ENCODE measurements at places on chromosomes 16 and 17.

DNA sequence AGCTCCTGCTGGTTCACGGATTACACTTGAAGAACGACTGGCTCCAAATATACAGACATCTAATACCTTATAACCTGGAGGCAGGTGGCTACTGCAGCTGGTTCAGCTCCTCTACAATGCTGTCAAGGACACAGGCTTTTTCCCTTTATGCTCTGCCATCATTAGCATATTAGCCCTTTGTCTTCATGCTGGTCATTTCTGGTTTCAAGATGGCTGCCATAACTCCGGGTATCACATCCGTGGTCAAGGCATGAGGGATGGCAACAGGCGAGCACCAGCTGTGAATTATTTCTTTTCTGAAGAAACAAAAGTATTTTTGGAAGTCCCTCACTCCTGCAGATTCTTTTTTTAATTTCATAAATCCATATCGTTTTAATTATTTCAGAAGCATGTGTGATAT, 124.3 kb upstream of the MED13 start:
- DNase-seq: no peak

- DNase-seq: no peak
These were observed 281.3 kb downstream of the IRF8 start for GRCh38 chr16:86180244-86180643.

- DNase-seq: no peak
These were observed 15.1 kb downstream of the SNX11 start for GRCh38 chr17:48122665-48123045.

GRCh38 chr17:7915179-7915610, 894 bp downstream of the RNF227 start:
- no peak for DNase-seq

DNA sequence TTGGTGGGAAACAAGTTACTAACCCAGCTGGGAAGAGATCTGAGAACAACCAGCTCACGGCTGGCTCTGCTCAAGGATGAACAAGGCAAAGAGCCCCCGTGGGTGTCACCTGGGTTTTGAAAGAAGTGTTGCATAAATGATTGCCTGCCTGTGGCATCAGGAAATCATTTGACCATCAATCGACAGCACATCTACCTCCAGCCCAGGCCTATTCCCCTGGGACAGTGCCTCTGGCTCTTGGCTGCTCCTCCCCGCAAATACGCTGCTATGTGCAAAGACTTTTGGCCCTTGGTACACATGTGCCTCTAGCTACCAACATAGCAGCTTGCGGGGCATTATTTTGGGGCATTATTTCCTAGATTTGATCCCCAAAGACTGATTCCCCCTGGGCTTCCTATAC, 39.4 kb upstream of the SMPD3 start:
- DNase-seq: no peak

GRCh38 chr17:69058165-69058564, 2.6 kb downstream of the ABCA9 start:
- no peak for DNase-seq

- no peak for DNase-seq
These were observed 692.5 kb downstream of the TOX3 start for GRCh38 chr16:51854401-51854951.

GRCh38 chr16:47713225-47713595, 252.1 kb downstream of the PHKB start:
- DNase-seq: no peak
